Stimulated activated CD4-positive, alpha-beta T cell treated with anti-CD3 and anti-CD28 coated beads, Interleukin-4, amount 100 ng/mL, for 4 hours (primary cell): ENCODE measurements at places on chromosomes 4 and X.

- no peak for DNase-seq
Observed at GRCh38 chrX:42247241-42247640, 323.9 kb upstream of the CASK start.

DNA sequence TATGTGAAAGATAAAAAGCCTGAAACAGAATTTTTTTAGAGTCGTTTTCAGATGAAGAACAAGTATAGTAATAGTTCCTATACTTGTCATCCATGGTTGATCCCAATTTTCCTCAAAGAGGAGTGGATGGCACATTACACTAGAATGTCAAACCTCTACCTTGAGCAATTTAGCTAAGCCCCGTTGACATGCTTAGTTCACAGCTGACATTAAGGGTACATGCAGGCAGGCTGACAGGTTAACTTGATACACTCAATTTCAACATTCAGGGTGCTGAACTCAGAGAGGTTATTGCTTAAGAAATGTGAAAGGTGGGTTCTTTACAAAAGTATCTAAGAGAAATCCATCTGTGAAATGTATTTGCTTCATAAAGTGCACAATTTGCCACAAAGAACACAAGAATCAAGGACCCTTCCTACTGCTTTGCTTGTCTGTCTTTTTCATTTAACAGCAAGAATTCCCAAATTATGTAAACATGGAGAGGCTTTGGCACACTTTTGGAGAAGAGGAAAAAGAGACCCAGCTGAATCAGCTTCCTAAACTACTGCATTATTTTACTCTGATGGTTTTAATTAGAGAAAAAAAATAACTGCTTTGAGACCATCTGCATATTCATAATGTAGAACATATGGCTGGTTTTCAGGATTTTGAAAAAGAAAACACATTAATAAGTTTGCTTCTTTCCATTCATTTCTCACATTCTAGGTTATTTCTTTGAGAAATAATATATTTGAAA, 122.5 kb upstream of the DDIT4L start:
- no peak for DNase-seq

GRCh38 chr4:65391814-65392213, 278.5 kb downstream of the EPHA5 start:
- DNase-seq: no peak

GRCh38 chr4:83118869-83119268, 4.3 kb upstream of the PLAC8 start:
- no peak for DNase-seq

- DNase-seq: no peak
Observed at GRCh38 chr4:102546635-102547034, 45.5 kb downstream of the NFKB1 start.

DNA sequence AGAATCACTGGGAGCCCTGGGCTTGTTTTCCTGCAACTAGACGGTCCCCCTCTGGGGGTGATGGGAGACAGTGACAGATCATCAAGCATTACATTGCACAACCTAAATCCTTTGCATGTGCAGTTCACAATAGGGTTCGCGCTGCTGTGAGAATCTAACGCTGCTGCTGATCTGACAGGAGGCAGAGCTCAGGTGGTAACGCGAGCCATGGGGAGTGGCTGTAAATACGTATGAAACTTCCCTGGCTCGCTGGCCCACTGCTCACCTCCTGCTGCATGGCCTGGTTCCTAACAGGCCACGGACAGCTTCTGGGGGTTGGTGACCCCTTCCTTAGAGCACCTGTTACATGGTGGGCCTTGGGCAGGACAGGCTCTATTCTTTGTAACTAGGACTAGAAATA, 10.4 kb downstream of the PAQR3 start:
- no peak for DNase-seq

DNA sequence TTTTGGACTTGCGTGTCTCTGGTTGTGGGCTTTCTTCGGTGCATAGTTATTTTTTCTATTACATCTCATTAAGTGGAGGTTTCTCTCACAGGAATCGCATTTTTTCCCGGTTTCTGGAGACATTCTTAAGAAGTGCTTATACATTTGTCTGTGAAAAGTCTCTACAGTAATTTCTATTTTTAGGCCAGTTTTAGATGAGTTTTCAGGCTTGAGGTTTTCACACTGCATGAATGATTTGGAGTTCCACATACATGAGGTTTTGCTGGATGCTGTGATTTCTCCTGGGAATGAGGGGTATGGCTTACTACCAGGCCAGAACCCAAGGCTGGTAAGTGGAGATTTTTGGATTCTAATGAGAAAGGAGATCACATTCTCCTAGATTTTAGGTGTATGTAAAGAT, 422.6 kb upstream of the SLIT2 start:
- no peak for DNase-seq

DNA sequence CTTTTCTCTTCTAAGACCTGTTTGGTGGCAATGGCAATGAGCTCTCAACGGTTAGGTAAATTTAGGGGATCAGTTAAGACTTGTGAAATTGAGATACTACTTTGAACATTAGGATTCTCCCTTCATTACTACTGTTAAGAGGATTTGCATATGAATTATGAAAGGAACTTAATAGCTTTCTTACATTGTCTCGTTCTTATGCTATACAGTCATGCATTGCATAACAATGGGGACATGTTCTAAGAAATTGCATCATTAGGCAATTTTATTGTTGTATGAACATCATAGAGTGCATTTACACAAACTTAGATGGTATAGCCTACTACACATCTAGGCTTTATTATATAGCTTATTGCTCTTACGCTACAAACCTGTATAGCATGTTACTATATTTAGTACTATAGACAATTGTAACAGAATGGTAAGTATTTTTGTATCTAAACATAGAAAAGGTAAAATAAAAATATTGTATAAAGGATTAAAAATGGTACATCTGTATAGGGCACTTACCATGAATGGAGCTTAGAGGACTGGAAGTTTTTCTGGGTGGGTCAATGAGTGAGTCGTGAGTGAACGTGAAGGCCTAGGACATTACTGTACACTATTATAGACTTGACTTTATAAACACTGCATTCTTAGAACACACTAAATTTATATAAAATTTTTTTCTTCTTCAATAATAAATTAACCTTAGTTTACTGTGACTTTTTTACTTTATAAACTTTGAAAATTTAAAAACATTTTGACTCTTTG, 62.5 kb downstream of the PAQR3 start:
- no peak for DNase-seq

GRCh38 chr4:78616046-78616498, 64.5 kb downstream of the ANXA3 start:
- no peak for DNase-seq

DNA sequence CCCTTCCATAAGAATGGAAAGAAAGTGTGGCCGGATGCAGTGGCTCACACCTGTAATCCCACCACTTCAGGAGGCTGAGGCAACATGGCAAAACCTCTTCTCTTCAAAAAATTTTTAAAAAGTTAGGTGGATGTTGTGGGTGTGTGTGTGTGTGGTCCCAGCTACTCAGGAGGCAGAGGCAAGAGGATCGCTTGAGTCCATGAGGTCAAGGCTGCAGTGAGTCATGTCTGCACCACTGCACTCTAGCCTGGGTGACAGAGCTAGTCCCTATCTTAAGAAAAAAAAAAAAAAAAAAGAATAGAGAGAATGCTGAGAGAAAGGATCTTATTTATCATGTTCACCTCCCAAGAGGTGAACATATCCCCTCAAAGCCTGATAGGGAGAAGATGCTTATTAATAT, 492.1 kb upstream of the SMIM31 start:
- DNase-seq: no peak

DNA sequence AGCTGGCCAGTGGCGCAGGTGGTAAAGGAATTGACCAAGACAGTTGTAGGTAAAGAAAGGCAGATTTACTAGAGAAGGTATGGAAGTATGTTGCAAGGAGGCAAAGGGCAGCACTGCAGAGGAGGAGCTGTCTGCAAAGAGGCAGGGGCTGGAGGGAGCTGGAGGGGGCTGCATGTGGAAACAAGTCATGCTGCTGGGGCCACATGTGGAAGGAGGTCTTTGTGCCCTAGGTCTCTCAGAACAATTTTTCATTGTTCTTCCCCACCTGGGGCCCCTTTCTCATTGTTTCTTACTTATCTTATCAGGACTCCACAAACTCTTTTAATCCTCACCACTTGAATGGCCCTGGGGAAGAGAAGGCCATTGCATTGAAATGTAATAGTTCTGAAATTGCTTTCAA, 144.8 kb upstream of the PLAC1 start:
- DNase-seq: no peak

GRCh38 chrX:71143508-71143907, 1.1 kb upstream of the NLGN3 start:
- no peak for DNase-seq

GRCh38 chr4:74423104-74423503, 21.8 kb upstream of the AREG start:
- DNase-seq: no peak

DNA sequence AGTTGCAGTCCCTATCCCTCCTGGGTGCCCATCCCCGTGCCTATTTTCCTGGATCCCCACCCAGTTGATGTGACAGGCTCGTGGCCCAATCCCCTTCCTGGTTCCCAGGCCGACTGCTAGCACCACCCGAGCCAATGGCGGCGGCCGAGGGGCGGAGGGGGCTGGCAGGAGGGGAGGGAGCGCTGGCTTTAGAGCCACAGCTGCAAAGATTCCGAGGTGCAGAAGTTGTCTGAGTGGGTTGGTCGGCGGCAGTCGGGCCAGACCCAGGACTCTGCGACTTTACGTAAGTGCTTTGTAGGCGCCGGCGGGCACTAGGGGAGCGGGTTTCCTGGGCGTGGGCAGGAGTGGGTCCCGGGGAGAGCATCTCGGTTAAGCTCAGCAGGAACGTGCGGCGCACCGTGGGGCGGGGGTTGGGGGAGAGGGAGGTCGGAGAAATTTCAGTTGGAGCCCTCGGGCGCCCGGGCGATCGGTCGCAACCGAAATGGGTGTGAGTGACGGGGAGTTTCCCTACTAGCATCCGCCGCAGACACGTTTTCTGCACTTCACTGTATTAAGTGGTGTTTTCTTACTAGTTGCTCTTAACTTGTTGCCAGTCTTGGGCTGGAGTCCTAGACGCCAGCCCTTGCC, at the start of gene PLS3:
PLS3 (plus strand) TSS at position 197 of the 627 bp plus-strand sequence. CDS start 49,077 bp downstream, outside the sequence.
- DNase-seq: no peak

- DNase-seq: peak; percentile 4
Observed at GRCh38 chr4:87895964-87896621, 63.3 kb downstream of the MEPE start.

DNA sequence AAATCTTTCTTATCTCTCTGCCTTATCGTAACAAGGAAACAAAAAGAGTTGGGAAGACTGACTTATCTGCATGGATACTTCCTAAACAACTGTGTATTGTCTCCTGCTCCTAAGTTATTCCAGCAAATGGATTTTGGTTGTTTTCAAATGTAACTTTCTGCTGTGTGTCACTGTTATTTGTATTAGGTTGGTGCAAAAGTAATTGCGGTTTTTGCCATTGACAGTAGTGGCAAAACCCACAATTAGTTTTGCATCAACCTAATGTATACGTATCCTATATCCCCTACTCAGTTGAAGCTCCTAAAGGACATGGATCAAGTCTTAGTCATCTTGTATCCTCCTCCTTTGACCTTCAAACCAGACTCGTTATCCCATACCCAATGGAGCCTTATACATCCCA, 263.4 kb upstream of the GPR101 start:
- DNase-seq: no peak

- DNase-seq: no peak
Observed at GRCh38 chr4:136463941-136464340, 1068.4 kb downstream of the PCDH18 start.

DNA sequence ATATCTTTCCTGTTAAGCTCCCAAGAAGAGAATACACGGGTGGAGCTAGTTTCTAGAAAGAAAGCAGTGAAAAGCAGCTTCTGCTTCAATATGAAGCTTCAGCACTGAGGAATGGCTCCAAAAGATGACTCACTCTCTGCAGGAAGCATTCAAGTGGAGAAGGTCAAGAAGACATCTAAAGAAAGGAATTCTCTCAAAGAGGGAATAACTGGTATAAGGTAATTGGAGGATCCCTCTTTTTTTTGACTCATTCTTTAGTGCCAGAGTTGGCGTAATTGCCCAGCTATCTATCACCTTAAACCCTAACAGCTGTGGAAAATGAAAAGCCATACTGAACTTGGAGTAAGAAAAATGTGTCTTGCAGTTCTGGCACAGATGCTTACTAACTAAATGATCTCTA, 3.5 kb downstream of the EDA2R start:
- DNase-seq: no peak

- no peak for DNase-seq
Observed at GRCh38 chr4:80475798-80476197, 140.3 kb downstream of the CFAP299 start.

DNA sequence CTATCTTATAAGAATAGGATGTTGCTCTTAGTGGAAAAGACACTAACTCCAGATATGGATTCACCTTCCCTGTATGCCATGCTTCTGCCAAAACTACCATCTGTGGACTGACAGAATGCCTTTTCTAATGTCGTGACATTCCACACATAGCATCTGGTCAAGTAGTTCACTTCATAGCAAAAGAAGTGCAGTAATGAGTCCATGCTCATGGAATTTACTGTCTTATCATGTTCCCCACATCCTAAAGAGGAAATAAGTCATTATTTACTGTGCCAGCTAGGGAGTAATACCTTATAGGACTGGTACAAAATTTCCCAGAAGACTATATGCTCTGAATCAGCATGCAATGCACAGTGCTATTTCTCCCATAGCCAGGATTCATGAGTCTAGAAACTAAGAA, 562.4 kb downstream of the TLL1 start:
- no peak for DNase-seq

- DNase-seq: no peak
Observed at GRCh38 chrX:133090236-133090809, 6.6 kb downstream of the USP26 start.

- peak; percentile 30 for DNase-seq
Observed at GRCh38 chrX:130120321-130120731, 10.0 kb upstream of the ELF4 start.

- DNase-seq: no peak
Observed at GRCh38 chr4:65223601-65224000, 446.7 kb downstream of the EPHA5 start.

GRCh38 chr4:163701916-163702315, 207.4 kb downstream of the TMA16 start:
- no peak for DNase-seq
